Bronchial epithelial cell (primary cell): ENCODE measurements at places on chromosomes 16 and 17. TPM values are rescaled to one million over a fixed set of nuclear protein-coding genes. Genes with fewer than 3 reads are reported as not detected.
A peak's percentile ranks its signal among the peaks of the same experiment; 100 is the strongest.

Gene PLD6
- 3.7 and 4.0 TPM in 2 replicates for total RNA-seq

Gene ADAMTS18
- total RNA-seq = not detected in 2 replicates

Gene OR1F1
- not detected in 2 replicates for total RNA-seq

Gene ZNF205
- 17.5 and 22.4 TPM in 2 replicates for total RNA-seq

Gene ABCA5
- 11.6 and 15.6 TPM in 2 replicates for total RNA-seq

Gene TRIM65
- 13.2 and 21.1 TPM in 2 replicates for total RNA-seq

Gene GRIN2C
- under 0.01 and 0.13 TPM in 2 replicates for total RNA-seq

Gene STH
- not detected in 2 replicates for total RNA-seq

Gene TP53TG3C
- total RNA-seq = not detected in 2 replicates

- no peak for DNase-seq
Observed at GRCh38 chr17:33686171-33686570, 393.1 kb upstream of the ASIC2 start.

DNA sequence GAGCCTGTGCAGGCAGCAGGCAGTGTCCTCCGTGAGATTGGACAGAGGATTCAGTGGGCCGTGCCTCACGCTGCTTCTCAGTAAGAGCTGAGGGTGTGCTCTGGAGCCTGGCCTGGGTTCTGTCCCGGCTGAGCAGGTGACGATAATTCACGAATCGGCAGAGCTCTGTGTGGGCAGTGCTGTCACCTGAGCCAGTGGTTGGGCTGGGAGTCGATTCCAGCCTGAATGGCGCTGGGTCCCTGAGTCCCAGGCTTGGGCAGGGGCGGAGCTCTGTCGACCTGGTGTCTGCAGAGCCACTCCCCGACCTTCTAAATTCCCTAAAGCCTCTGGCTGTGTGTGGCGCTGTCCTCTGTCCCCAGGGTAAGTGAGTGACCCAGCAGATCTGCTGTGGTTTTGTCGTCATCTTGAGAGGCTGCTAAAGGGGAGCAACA lies 8.4 kb downstream of the ACSF3 start:
- DNase-seq = no peak

DNA sequence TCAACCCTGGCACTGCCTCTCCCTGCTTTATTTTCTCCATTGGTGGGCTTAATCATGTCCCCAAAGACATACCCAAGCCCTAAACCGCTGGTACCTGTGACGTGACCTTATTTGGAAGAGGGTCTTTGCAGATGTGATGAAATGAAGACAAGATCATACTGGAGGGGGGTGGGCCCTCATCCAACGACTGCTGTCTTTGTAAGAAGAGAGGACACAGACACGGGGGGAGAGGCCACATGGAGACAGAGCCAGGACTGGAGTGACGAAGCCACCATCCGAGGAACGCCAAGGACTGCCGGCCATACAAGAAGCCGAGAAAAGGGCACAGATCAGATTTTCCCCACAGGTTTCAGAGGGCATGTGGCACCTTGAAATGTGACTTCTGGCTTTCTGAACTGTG lies 62.5 kb downstream of the C16orf95 start:
- DNase-seq = no peak

GRCh38 chr16:64159976-64160375 lies 961.9 kb downstream of the CDH11 start:
- no peak for DNase-seq

GRCh38 chr17:83061586-83061985 lies 17.8 kb upstream of the METRNL start:
- DNase-seq = no peak

DNA sequence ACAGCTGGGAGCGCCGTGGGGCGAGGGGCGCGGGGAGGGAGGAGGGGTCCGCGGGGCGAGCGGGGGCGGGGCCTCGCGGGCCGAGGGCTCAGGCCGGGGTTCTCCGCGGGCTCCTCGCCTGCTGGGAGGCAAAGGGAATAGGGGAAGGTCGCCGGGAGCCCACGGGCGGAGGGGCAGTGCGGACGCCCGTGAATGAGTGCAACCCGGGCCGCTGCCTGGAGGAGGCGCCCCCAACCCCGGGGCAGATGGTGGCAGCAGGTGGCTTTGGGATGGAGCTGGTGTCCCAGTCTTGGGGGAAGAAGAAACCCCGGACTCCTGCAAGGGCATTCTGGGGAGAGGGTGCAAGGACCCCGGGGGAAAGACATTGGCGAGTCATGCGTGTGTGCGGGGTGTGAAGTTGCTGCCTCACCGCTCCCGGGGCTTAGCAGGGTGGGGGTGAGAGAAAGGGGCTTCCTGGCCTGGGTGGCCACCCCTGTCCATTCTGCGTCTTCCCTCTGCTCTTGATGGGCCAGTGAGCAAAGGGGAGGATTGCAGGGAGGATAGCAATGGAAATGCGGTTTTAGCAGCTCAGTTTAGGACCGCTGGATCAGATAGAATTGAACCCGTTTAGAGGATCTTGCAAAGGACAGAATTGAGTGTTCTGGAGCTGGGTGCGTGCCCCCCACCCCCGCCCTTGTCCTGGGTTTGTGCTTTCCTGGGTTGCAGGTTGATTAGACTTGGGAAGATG lies 526 bp downstream of the KIAA0513 start:
- no peak for DNase-seq

DNA sequence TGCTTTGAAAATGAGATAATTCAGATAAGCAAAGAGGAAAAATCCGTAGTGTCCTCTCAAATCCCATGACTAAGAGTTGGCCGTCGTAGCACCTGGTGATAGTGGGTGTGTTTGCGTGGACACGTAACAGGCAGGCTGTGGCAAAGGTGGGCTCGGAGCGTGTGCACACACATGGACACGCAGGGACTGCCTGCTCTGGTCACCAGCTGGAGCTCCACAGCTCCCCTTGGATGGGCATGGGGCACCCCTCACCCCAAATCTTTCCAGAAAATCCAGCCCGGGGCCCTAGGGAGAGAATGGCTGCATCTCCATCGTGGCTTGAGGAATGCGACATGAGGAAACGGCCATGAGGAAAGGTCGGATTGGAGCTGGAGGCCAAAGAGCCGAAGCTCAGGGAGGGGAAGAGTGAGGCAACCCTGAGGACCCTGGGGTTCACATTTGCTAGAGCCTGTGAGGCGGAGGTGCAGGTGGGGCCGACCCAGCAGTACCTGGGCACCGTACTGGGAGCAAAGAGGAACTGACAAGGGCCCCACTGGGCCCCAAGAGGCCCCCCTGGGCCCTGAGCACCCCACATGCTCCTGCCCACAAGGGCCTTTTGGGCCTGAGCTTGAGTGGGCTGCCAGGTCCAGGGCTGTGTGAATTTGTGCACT lies 51.6 kb downstream of the DNAH17 start:
- no peak for DNase-seq

- no peak for DNase-seq
Observed at GRCh38 chr16:27771201-27771910, 221.4 kb downstream of the KATNIP start.

DNA sequence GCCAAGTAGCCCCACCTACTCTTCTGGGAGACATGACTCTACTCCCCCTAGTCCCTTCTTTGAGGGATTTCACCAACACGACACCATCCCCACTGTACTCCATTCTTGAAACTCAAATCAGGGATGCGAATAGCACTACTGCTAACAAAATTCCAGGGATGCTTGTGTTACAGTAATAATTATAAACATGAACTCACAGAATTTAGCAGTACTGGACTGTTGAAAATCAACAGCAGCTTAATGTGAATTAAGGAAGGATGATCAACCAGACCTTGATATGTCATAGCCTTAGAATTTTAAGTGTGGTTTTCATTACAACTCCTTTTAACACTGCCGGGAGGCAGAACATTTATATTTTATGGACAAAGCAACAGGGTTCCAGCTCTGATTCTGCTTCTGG lies 37.9 kb downstream of the AMFR start:
- no peak for DNase-seq

- no peak for DNase-seq
Observed at GRCh38 chr16:85382717-85383118, 230.4 kb upstream of the GSE1 start.

GRCh38 chr16:81520560-81521135 lies 76.0 kb downstream of the CMIP start:
- DNase-seq = no peak

DNA sequence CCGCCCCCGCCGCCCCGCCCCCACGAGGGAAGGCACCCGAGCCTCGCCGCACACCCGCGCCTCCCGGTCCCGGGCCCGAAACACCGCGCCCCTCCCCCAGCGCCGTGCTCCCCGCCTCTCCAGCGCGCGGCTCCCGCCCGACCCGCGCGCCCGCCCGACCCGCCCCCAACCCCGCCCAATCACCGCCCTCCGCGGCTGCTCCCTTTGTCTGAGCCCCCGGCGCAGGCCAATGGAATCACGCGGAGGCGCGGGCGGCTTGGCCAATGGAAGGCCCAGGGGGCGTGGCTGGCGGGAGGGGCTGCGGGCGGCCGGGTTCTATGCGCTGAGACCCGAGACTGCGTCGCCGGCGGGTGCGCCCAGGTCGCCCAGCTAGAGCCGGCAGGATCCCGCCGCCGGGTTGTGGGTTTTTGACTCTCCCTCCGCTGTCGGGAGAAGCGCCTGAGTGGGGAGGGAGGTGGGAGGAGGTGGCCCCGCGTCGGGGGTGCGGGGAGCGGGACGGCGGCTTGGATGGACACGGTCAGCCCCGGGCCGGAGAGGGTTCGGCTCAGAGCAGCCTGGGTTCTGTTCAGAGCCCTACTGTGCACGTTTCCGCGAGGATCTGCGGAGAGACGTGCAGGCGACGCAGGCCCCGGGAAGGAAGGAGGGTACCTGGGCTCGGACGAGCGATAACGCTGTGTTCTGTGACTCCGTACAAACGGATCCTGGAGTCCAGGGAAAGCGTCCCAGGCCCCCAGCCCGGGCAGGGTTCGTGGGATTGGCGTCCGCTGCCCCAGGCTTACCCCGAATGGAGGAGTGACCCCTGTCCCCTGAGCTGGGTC lies 49.0 kb upstream of the BAHCC1 start:
- DNase-seq = peak; percentile 79

DNA sequence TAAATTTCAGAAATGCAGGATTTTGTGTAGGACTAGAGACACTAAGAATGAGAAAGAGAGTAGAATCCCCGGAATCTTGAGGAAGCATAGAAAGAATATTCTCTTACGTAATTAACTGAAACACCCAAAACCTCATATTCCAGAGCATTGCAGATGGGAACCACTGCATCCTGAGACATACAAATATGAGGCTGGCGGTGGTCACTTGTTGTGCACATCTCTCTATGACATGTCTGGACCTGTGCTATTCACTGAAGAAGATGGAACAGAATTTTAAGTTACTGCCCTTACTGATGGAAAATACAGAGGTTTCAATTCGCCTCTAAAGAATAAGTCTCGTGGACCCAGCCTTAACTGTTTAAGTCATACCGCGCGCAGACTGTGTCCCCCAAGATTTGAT lies 806 bp downstream of the RAD51C start:
- DNase-seq = peak; percentile 46

- DNase-seq = no peak
Observed at GRCh38 chr17:21209511-21210175, 4.3 kb downstream of the TMEM11 start.

DNA sequence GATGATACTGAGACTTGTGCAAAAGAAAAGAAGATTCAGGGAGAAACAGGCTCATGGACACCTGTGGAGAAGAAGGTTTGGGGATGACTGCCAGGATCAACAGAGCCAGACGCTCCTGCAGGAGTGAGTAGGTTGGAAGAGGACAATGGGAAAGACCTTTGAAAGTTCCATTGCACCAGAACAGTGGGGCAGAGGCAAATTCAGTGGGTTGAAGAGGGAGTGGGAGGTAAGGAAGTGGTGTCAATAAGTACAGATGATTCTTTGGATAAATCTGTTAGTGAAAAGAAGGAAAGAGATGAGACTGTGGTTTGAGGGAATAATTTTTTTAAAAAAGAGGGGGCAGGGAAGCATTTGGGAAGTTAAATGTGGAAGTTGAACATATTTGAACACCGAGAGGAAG lies 212.8 kb downstream of the SOX9 start:
- DNase-seq = no peak

DNA sequence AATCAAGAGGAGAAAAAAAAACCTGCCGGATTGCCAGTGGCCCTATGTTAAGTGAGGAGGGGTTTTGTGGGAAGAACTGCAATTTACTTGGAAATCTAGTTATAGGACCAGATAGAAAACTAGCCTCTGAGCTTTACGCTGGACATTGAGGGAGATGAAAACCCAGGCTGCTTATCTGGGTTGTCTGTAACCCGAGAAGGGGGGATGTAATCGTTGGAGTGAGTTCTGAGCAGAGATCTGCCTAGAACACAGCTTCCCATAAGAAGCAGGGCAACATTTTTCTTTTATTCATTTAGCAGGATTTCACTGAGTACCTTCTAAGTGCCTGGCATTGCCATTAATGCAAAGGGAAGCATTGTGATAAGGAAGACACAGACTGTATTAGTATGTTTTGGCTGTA lies 70.6 kb downstream of the KATNIP start:
- DNase-seq = no peak

GRCh38 chr16:73232555-73233328 lies 184.8 kb upstream of the ZFHX3 start:
- DNase-seq = no peak

- DNase-seq = no peak
Observed at GRCh38 chr17:19773534-19773933, 25.4 kb upstream of the ALDH3A1 start.

- no peak for DNase-seq
Observed at GRCh38 chr17:46737326-46737725, 81.2 kb downstream of the WNT3 start.

DNA sequence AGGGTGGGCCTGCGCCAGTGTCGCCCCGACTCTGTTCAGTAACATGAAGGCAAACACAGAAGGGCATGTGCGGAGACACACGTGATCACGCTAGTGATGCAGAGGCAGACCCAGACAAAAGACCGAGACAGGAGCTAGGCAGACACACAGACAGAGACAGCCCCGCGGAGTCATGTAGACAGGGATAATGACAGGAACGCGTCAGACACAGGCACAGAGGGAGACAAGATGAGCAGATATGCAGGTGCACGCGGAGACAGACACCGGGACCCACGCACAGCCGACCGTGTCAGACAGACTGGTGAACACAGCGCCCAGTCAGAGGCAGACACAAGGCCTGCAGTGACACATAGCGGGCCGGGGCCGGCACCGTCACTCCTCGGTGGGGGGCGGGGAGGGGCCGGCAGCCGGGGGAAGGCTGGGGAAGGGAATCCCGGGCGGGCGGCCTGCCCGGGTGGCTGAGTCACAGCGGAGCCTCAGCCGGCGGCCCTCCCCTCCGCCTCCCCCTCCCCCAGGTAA lies 7.4 kb downstream of the KDM6B start:
- DNase-seq = peak; percentile 79

- DNase-seq = peak; percentile 72
Observed at GRCh38 chr16:73126525-73126853, 78.6 kb upstream of the ZFHX3 start.

GRCh38 chr16:20484726-20485125 lies 33.4 kb downstream of the ACSM2A start:
- no peak for DNase-seq

- no peak for DNase-seq
Observed at GRCh38 chr17:13784434-13785095, 182.8 kb upstream of the HS3ST3A1 start.

GRCh38 chr17:78645421-78646295 lies 68.5 kb upstream of the DNAH17 start:
- DNase-seq = peak; percentile 5

GRCh38 chr17:9488556-9488955 lies 87.1 kb downstream of the STX8 start:
- no peak for DNase-seq

GRCh38 chr17:78322858-78323455 lies 36.9 kb downstream of the SOCS3 start:
- DNase-seq = no peak

- DNase-seq = no peak
Observed at GRCh38 chr17:54882950-54883349, 17.7 kb upstream of the TOM1L1 start.
